ENCODE measurements at places on chromosomes 6 and 20.

GRCh38 chr6:148177589-148178233 is 164.9 kb upstream of the SASH1 start:
- peak; percentile 35 for DNase-seq

DNA sequence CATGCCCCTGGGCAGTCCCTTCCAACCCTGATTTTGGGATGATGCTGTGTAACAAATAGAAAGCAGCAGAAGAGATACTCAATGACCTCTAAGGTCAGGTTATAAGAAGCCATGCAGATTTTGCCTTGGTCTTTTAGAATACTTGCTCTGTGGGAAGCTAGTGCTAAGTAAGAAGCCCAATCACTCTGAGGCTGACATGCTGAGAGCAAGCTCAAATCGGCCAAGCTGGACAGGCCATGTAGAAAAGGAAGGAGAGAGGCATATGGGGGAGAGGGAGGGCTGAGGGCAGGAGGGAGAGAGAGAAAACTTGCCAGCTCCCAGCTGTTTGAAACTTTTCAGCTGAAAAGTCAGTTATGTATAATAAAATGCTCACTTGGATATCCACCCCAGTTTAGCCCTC is 1021.6 kb upstream of the MAP3K7 start:
- DNase-seq: no peak

DNA sequence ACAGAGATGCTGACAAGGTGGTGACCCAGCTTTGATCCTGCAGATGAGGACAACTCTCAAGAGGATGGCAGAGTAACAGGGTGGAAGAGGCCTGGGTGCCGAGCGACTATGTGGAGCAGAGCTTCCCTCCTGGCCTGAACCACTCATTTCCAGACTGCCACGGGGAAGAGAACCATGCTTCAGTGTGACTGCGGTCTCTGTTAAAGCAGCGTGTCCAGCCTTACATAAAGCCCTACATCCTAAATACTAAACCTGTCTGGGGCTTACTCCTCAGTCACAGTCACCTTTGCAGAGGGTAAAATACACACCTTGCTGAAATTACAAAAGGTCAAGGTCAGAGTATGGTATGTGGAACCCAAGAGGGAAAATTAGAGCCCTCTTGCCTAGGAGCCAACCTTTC is 312.9 kb downstream of the CDC5L start:
- DNase-seq: no peak

DNA sequence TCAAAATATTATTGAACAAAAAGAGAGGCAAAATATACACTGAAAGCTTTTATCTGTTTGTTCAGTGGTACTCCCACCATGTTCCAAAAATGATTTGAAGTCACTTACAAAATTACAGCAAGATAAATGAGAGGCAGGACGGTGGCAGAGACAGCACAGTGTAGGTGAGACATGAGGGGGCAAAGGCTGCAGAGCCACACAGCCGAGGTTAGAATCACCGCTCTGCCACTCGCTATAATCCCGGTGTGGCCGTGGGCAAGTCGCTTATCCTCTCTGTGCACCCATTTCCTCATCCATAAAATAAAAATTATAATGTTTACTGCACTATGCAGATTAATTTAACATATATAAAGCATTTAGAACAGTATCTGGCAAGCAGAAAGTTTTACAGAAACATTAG is 140.1 kb upstream of the BEND6 start:
- no peak for DNase-seq

GRCh38 chr6:53643481-53643965 is 22.0 kb downstream of the KLHL31 start:
- DNase-seq: no peak

DNA sequence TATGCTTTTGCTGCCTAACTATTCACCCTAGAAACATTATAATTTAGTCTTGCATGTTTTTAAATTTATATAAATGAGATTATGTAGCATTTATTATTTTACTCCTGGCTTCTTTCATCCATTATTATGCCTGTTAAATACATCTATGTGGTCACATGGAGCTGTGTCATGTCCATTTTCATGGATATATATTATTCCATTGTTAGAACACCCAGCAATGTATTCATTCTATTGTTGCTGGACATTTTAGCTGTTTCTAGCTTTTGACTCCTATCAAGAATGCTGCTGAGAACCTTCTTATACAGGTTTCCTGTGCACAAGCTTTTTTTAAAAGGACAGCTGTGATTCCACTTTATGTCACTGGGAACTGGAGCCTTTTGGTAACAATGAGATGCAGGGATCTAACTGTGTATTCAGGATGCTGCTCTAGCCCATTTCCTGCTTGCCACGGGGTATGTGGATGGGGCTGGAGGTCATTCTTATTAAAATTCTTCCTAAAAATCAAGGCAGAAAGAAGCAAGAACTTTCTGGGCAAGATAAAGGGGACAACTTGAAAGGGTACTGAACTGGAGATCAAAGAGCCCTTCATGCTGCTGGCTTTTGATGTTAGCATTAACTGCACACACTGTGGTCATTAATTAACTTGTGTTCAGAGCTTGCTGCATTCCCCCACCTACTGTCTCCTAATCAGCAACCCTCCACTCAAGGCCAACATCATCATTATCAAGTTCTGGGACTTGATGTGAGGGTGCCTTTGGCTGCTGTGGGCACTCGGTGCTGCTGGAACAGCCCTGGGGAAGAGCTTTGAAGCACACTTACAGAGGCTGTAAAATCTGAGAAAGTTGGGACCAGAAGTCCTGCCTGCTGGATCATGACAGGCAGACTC is 96.6 kb upstream of the AKIRIN2 start:
- no peak for DNase-seq

GRCh38 chr6:150269857-150270223 is 99.0 kb upstream of the IYD start:
- no peak for DNase-seq

DNA sequence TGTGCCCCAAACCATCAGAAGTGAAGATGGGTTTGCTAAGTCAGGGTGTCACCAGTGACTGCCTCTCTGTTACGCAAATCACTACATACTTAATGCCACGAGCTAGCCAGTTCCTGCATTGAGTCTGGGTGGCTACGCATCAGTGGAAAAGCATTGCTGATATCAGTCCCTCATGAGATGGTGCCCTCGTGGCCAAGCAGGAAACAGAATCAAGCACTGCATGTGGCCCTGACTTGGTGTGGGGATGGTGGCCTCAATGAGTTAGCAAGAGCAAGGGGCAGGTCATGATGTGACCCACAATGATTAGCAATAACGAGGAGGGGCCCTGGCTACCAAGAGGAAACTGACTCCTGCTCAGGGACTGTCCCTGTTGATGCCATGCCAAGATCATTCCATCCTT is 51.6 kb upstream of the FNDC1 start:
- no peak for DNase-seq

DNA sequence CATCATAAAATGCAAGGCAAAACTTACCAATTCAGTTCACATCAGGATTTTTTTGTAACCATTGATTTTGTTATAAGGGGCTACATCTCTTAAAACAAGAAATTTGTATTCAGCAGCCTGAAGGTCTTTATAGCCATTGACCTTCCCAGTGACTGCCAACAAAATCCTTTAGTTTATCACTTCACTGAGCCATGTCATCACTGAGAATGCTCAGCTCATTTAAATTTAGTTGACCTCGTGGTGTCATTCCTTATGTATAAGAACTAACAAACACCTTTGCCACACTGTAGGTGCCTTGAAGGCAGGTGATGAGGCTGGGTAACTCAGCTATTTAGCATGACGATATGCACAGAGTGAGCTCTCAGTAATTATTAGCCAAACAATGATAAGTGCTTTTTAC is 77.7 kb downstream of the GRM1 start:
- no peak for DNase-seq

DNA sequence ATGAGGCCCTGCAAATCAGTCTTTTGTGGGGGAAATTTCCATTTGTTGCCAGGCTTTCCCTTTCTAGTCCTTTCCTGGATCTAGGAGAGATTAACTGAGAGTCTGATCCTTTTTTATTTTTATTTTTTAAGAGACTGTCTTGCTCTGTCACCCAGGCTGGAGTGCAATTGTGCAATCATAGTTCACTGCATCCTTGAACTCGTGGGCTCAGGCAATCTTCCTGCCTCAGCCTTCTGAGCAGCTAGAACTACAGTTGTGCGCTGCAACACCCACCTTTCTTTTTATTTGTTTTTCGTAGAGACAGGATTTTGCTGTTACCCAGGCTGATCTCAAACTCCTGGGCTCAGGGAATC is 22.9 kb downstream of the OR2B2 start:
- no peak for DNase-seq

DNA sequence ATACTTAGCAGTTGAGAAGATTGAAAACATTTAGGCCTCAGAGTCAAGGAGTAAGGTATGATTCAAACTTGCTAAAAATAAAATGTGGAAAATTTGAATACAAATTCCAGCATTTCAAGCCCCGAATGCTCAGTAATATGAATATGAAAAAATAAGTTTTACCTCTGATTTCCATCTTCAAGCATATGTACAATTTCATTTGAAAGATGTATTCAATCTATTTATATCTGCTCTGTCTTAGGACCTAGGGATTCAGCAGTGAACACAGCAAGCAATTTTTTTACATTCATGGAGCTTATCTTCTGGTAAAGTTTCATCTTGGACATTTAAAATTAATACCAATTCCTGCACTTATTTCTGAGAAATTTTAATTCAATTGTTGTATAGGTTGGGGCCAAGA is 262.7 kb upstream of the FOXQ1 start:
- DNase-seq: no peak

DNA sequence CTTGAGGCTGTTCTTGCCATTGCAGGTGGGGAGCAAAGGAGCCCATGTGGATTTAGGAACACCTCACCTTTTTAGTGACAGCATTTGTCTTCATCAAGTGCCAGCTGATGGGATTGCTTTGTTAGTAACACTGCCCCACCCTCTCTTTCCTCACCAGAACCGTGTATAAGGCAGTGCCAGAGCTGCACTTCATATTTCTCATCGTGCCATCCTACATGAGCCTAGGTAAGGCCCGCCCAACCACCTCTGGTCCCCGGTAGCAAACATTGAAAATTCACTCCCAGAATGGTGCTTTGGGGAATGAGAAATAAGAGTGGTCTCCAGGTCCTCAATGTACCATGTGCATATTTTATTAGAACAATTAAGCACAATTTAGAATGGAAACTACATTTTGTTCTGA is 22.7 kb downstream of the CFAP61 start:
- DNase-seq: no peak
